Activated CD4-positive, CD25-positive, alpha-beta regulatory T cell treated with anti-CD3 and anti-CD28 coated beads, Interleukin-2, amount 50 U/mL, for 24 hours (primary cell): ENCODE measurements at places on chromosomes 3 and 15.

GRCh38 chr3:48065035-48065434, 48.8 kb upstream of the MAP4 start:
- no peak for ATAC-seq

DNA sequence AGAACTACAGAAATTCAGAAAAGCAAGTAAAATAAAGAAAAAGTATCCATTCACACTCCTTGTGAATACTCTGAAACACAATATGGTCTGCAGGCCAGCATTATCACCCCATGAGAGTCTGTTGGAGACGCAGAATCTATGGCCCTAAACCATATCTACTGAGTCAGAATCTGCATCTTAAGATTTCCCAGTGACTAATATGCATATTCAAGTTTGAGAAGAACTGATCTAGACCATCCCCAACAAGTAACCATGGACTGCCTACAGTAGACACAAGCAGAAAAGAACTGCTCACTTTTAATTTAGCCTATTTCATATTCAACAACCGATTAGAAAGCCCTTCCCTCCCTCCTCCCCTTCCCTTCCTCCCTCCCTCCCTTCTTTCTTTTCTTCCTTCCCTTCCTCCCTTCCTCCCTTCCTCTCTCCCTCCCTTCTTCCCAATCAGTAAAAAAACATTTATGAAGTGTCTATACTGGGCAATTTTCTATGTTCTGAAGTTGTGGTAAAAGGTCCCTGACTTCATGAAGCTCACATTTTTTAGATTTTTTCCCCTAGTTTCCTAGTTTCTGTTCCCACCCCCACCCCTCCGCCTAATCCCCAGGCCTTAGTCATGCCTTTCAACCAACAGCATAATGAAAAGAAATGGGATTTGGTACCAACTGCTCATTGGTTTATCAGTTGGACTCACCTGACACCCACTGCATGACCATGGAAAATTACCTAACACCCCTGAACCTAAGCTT, 125.2 kb downstream of the CNTN3 start:
- no peak for ATAC-seq

GRCh38 chr3:81758275-81758674, 3.2 kb downstream of the GBE1 start:
- ATAC-seq = no peak

DNA sequence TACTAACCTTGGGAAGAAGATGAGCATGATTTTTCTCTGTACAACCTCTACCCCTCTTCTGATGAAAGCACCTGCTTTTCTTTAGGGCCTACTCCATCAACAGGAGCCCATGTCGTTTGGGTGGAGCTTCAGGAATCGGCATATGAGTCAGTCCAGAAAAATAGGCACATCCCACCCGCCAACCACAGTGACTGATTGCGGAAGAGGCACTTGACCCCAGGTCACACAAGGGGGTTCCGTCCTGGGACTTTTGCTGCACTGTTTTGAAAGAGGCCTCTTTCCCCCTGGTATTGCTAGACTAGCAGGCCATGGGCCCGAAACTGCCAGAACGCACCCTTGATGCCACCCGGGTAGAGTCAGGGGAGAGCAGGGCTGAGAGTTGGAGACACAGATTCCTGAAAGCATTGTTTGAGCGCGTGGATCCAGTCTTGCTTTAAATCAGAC, 19.3 kb upstream of the NRROS start:
- no peak for ATAC-seq

DNA sequence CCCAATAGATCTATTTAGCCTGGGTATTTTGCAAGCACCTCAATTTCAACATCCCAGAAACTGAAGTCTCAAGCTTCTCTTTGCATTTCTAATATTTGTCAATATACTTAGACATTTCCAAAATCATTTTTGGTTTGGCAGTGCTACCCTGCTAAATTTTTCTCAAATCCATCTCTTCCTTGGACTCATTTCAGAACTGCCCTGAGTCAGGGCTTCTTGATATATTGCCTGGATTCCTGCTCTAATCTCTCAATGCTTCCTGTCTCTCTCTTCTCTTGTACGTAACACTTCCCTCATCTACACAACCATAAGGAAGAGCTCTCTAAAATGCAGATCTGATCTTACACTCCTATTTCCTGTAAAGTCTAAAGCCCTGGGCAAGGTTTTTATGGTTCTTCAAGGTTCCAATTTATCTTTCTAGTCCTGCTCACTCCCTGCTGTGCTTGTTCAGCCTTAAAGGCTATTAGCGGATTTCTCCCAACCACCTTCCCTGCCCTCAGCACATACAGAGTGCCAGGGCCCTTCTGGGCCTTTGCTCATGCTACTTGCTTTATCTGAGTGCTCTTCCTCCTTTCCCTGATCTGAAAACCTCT, 53.0 kb upstream of the MME start:
- no peak for ATAC-seq
